ENCODE measurements at places on chromosomes 6 and 20. TPM values are rescaled to one million over a fixed set of nuclear protein-coding genes. Genes with fewer than 3 reads are reported as not detected.

DNA sequence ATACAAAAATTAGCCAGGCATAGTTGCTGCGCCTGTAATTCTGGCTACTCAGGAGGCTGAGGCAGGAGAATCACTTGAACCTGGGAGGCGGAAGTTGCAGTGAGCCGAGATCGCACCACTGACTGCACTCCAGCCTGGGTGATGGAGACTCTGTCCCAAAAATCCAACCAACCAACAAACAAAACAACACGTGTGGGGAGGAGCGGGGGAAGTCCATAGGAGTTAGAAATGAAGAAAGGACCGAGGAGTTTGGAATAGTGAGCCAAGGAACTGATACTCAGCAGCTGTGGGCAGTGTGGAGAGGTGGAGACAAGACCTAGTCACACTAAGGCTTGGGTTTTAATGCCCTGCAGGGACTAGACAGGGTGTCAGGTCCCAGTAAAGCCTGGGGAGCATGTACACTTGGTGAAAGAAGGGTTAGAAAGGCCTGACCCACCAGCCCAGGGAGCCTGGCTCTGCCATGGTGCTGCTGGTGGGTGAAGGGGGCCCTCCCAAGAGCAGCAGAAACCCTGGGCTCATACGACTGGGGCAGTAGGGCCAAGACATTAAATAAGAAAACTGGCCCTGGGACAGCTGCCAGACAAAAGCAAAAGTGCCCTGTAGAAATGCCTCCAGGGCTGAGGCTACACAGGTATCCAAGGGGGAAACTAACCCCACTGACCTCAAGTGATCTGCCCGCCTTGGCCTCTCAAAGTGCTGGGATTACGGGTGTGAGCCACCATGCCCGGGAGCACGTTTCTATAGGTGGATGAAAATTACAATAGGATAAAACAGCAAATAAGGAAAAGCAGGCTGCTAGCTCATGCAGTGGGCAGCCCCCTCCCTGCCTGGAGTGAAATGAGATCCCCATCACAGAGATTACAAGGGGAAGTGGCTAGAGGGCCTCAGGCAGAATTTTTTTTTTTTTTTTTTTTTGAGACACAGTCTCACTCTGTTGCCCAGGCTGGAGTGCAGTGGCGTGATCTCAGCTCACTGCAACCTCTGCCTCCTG is 58.0 kb downstream of the MYH7B start:
- no peak overlapping the region for H3K4me3 ChIP-seq
- peaks cover 20% of the 10 kb centered on the region for H3K4me1 ChIP-seq
- H3K27ac ChIP-seq: peak overlapping the region; percentile 9

DNA sequence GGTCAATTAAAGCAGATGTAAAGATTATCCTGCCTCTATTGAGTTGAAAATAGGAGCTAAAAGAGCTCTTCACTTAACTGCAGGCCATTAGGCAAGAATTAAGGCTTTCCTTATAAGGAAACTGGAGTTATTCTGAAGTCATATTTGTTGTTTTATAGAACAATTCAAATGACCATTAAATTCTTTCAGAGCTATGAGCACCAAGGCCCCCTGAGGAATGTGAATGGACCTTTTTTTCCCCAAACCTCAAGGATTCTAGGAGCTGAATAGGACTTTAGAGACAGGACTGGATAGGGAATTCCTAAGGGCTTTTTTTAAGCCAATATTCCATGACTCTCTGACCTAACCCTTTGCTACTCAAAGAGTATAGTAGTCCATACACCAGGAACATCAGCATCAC is 565.7 kb upstream of the BTBD3 start:
- no peak overlapping the region for H3K27ac ChIP-seq
- no peaks in the 10 kb centered on the region for H3K36me3 ChIP-seq
- DNase-seq: no peak
- no peaks in the 10 kb centered on the region for H3K4me1 ChIP-seq
- H3K4me3 ChIP-seq: no peak overlapping the region

DNA sequence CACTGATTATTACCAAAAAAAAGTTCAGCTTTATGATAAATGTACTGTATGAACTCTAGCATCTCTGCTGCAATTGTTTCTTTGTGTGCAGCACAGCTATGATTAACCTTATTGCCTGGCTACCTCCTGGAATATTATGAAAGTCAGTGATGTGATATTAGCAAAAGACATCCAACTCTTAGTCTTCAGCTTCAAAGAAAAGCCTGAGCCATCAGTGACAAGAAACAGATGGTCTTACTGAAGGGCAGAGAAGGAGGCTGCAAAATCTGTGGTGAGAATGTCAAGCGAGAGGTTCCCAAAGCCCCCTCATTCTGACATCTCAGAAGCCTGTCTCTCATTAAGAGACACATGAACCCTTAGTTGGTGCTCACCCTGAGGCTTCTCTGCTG is 89.4 kb upstream of the TNFAIP3 start:
- H3K36me3 ChIP-seq: no peaks in the 10 kb centered on the region
- peak overlapping the region; percentile 88 for H3K27ac ChIP-seq
- no peaks in the 10 kb centered on the region for H3K27me3 ChIP-seq

- no peaks in the 10 kb centered on the region for H3K4me1 ChIP-seq
- H3K27ac ChIP-seq: no peak overlapping the region
- DNase-seq: no peak
- no peaks in the 10 kb centered on the region for H3K27me3 ChIP-seq
- H3K4me3 ChIP-seq: no peak overlapping the region
These were observed 155.1 kb downstream of the SLC16A10 start for GRCh38 chr6:111242452-111242851.

The PFDN4 gene
- 43.2 TPM for total RNA-seq

The PSMF1 gene
- 72.9 TPM for total RNA-seq

All from esophagus muscularis mucosa (tissue), 4 donors.